ENCODE measurements at places on chromosomes 2 and 18. TPM values are rescaled to one million over a fixed set of nuclear protein-coding genes. Genes with fewer than 3 reads are reported as not detected.

Gene PLCL1
- 20.9 TPM for polyA plus RNA-seq

Gene REG3A
- polyA plus RNA-seq = not detected

Gene IL18R1
- polyA plus RNA-seq = 2.5 TPM

GRCh38 chr18:49193252-49193651 lies 242.5 kb upstream of the SMAD7 start:
- DNase-seq = no peak

DNA sequence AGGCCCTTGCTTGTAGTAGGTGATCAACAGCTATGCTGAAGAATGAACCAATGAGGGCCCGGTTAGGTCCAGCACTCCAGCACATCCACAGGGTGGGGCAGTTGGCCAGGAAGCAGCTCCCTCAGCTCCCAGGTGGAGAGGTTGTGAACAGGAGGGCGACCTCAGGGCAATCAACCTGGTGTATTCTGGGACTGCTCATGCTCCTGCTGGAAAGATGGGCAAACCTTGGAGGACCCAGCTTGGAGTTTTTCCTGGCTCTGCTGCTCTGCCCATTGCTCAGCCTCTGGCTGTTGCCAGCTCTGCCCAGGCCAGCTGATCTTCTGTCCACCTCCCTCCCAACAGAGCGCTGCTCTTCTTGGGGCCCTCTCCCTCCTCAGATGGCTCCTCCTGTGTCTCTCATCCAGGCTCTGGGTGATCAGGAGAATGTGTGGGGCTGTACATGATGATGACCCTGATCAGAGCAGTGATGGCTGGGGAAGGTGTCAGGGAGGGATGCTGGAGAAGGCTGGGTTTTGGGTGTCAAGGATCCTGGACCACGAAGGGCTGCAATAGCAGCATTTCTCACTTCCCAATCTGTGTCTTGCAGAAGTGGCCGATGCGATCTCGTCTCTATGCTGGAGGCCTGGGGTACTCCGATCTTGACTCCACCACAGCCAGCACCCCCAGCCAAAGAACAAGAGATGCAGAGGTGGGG lies 3.4 kb downstream of the TCF23 start:
- DNase-seq = no peak

- no peak for DNase-seq
These were observed 192.8 kb downstream of the ANKRD30B start for GRCh38 chr18:14940735-14941134.

DNA sequence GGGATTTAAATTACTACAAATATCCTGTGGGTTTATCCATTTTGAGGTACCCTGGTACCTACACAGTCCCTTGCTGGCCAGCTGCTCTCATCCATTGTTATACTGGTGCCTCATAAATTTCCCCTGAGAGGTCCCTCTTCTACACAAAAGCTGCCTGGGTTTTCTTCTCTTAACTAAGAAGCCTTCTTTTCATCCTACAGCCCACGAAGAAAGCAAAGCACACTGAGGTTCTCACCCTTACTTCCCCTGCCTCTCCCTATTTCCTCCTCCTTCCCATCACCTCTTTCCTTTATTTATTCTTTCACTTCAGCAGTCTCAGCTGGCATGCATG lies 154.9 kb downstream of the CSRNP3 start:
- no peak for DNase-seq

GRCh38 chr2:171522052-171522787 lies at the start of gene CYBRD1:
CYBRD1 (plus strand) TSS chr2:171522474; CDS start chr2:171522546, 72 bp downstream.
- DNase-seq = peak; percentile 29

- no peak for DNase-seq
These were observed 15.8 kb upstream of the PNO1 start for GRCh38 chr2:68141875-68142274.
